ENCODE measurements at places on chromosomes 13 and 19.

GRCh38 chr19:38211766-38212165 lies 12.3 kb downstream of the DPF1 start:
- no peak for DNase-seq

- no peak for DNase-seq
These were observed 310.1 kb downstream of the OLFM4 start for GRCh38 chr13:53338760-53339159.

DNA sequence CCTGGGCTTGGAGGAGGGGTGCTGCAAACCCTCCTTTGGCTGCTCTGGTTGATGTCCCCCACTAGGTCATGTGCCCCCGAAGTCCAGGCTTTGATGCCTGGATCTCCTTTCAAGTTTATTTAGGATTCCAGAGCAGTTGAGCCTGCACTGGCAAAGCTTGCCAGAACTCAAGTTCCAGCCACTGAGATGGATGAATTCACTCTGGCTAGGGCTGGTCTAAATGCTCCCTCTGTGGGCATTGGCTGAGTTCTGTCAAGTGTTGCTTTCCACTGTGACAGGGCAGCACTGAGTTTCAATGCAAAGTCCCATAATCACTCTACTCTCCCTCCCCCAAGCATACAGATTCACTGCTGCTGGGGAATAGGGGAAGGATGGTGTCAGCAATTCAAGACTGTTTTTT lies 17.8 kb upstream of the LMO7 start:
- no peak for DNase-seq

DNA sequence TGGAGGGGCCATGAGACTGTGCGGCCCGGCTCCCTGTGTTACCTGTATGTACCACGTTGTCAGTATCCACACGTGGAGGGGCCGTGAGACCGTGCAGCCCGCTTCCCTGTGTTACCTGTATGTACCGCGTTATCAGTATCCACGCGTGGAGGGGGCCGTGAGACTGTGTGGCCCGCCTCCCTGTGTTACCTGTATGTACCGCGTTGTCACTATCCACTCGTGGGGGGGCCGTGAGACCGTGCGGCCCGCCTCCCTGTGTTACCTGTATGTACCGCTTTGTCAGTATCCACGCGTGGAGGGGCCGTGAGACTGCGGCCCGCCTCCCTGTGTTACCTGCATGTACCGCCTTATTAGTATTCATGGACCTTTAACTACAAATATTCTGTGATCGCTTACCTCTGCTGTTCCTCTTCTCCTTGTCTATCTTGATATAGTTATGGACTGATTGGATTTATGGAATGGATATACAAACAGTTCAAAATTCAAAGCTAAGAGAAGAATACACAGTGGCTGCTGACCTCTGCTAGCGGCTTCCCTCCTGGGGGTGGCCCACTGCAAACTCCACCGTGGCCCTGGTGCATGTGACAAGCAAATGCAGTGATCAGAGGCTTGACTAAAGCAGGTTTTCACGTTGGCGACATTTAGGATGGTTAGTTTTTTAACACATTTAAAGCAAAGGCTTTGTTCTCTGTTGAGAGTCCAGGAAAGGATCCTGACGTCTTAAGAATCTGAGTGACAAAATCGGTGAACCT lies 38.7 kb downstream of the ATP11A start:
- DNase-seq = no peak

DNA sequence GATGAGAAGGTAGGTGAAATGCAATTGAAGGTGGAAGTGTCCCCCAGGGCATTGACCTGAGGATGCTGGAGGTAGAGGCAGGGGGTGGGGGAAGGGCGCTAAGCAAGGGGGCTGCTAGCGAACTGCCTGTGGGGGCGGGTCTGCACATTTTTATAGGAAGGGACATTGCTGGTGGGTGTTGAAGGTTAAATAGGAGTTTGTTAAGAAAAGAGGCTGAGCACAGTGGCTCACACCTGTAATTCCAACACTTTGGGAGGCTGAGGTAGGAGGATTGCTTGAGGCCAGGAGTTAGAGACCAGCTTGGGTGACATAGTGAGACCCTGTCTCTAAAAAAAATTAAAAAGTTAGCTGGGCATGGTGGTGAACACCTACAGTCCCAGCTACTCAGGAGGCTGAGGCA lies 5.5 kb upstream of the ACP4 start:
- no peak for DNase-seq

- DNase-seq = no peak
These were observed 2.9 kb downstream of the DAZAP1 start for GRCh38 chr19:1410136-1410786.

DNA sequence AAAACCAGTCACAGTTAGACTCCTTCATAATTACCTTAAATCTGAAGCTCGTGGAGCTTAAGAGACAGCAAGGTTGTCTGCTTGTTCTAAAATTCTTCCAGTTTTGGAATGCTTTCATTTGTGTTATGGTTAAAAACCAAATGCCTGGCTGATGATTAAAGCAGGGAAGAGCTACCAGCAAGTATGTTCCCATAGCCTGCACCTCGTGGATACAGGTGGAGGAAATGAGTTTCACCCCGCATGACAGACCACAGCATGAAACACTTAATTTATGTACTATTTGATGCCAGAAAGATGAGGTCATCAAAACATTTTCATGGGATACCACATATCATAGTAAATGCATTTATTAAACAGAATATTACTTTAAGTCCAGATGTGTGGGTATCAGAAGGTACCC lies 416 bp upstream of the DOCK9 start:
- peak; percentile 67 for DNase-seq

DNA sequence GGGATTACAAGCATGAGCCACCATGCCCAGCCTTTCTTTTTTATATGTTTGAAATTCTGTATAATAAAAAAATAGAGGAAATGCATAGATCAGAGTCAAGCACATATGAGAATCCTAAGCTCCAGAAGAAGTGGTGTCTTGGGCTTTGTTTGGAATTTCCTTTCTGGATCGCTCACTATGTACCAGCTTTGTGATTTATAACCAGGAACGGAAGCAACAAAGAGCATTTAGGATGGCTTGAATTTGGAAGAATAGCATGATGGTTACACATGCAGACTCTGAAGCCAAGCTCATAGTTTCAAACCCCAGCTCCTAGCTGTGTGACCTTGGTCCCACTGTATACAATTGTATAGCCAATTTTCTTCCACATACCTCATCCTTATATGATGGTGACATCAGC lies 28.0 kb upstream of the SLC15A1 start:
- DNase-seq = no peak

DNA sequence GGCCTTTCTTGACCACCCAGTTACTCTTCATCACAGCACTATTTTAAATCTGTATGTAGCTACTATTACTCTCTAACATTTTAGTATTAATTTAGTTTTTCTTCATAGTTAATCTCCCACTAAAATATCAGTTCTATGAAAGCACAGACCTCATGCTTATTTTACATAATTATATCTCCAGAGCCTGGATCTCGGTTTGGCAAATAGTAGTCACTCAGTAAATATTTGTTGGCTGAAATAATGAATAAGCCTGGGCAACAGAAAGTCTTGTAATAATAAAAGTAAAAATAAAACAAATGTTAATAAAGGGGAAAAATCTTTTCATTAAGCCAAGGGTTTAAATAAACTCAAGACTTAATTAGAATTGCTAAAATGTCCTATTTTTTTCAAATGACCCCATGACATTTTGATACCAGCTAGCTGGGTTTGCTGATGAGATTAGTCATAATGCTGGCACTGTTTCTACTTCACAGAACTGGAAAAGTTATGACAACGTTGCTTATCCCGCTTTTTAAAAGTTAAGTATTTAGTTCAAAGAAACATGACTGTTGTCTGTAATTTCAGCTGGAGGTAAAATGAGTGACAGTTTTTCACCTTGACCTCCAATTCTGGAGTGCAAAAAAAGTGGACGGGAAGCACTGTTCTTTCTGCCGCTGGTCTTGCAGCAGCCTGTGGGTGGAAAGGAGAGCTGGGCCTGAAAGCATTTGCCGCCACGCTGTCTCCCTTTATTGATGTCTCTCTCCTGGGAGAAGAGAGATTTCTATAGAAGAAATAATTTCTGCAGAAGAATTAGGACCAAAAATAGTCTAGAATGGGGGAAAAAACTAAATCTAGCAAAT lies 85.2 kb upstream of the SPATA13 start:
- no peak for DNase-seq

- no peak for DNase-seq
These were observed 37.5 kb downstream of the DACH1 start for GRCh38 chr13:71829547-71829946.

- no peak for DNase-seq
These were observed 183.4 kb downstream of the USP12 start for GRCh38 chr13:26988059-26988769.

GRCh38 chr19:1577929-1578618 lies 9.9 kb upstream of the MEX3D start:
- no peak for DNase-seq

GRCh38 chr13:41271456-41272285 lies 8.3 kb upstream of the MTRF1 start:
- DNase-seq = no peak

- no peak for DNase-seq
These were observed 41.2 kb upstream of the KLF2 start for GRCh38 chr19:16283210-16284061.

- no peak for DNase-seq
These were observed 19.4 kb upstream of the KBTBD6 start for GRCh38 chr13:41152005-41152404.

DNA sequence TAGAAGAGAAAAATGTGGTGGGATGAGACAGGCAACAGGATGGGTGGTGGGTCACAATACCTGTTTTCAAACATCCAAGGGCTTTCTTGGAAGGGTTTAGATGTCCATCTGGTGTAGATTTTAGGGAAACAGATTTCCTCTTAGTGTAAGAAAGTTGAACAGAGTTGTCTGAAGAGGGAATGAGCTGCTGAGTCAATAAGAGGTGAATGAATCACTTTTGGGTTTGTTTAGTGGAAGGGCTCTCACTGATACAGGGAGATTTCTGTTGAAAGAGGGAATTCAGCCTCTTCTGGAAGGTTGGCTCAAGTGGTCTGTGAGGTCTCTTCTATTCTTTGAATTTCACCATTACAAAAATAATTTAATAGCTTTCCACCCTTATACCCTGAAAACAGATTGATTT lies 54.6 kb downstream of the LACC1 start:
- no peak for DNase-seq

- no peak for DNase-seq
These were observed 19.1 kb upstream of the KCTD4 start for GRCh38 chr13:45219938-45220375.

- no peak for DNase-seq
These were observed 90.1 kb upstream of the ABCC4 start for GRCh38 chr13:95391362-95391761.

- DNase-seq = no peak
These were observed 2.5 kb downstream of the ITM2B start for GRCh38 chr13:48235341-48236135.

- no peak for DNase-seq
These were observed 46.8 kb downstream of the TEX26 start for GRCh38 chr13:30978981-30979956.

DNA sequence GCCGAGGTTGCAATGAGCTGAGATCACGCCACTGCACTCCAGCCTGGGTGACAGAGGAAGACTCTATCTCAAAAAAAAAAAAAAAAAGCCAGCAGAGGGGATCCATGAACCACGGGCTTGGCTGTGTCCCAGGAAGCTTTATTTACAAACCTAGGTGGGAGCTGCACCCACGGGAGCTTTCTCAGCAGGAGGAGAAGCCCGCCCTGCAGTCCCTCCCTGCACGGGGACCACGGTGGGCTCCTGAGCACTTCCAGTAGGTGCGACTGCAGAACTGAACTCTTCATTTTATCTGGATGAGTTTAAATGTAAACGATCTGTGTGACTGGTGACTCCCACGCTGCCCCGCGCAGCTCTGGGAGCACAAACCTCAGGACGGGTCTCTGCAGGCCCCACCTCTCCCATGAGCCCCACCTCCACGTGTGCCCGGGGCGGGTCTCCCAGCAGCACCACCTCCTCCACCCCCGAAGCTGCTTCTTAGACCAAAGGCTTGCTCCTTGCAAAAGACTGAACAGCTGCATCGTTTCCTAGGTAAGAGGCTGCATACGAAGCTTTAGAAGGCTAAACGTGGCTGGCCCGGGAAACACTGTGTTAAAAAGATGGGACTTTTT lies 66.4 kb downstream of the SPACA7 start:
- DNase-seq = no peak

GRCh38 chr13:102441085-102441484 lies 39.2 kb upstream of the FGF14 start:
- no peak for DNase-seq

GRCh38 chr13:30776661-30777060 lies 41.3 kb downstream of the ALOX5AP start:
- no peak for DNase-seq

- no peak for DNase-seq
These were observed 14.6 kb upstream of the EEF1AKMT1 start for GRCh38 chr13:20788312-20788711.

- no peak for DNase-seq
These were observed 194.3 kb downstream of the GPC6 start for GRCh38 chr13:93420887-93421286.
